ENCODE measurements at places on chromosomes 3 and 15.

DNA sequence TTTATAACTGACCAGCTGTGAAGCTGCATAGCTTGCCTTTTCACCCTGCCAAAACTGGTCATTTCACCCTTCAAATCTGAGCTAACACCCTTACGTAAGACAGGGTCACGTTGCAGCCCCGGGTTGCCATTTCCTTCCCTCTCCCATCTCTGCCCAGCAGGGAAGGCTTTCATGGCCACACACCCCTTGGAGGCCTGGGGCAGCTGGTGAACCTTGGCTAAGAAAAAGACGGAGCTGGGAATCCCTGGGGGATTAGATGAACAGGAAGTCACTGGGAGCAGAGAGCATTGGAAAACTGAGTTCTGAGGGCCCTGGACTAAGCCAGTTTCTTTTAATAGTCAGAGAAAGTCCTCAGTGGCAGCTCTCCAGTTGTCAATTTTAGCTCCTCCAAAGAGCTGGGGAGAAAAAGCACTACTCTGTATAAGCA lies 67.8 kb downstream of the TTC23 start:
- DNase-seq = no peak

- no peak for DNase-seq
Measured at GRCh38 chr3:45907769-45908705, 21.7 kb downstream of the CCR9 start.

DNA sequence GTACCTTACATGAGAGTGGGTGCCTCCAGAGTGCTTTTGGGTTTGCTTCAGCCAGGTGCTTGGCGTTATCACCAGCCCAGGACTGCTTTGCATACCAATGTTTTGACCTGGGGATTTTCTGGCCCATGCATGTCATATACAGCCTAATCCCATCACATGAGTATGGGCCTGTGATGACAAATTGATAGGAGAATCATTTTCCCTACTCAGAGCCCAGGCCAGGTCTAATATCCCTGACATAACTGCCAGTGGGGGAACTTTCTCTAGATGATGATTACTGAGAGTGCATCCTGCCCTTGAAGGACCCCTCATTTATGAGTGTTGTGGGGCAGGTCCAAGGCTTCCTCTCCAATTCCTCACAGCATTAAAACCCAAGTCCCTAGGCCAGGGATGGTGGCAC lies 197.5 kb upstream of the LYSMD4 start:
- no peak for DNase-seq

GRCh38 chr3:171768281-171768900 lies 41.9 kb downstream of the PLD1 start:
- DNase-seq = no peak
